Globus pallidus (tissue), 1 donor: ENCODE measurements at places on chromosomes 11 and 22.

DNA sequence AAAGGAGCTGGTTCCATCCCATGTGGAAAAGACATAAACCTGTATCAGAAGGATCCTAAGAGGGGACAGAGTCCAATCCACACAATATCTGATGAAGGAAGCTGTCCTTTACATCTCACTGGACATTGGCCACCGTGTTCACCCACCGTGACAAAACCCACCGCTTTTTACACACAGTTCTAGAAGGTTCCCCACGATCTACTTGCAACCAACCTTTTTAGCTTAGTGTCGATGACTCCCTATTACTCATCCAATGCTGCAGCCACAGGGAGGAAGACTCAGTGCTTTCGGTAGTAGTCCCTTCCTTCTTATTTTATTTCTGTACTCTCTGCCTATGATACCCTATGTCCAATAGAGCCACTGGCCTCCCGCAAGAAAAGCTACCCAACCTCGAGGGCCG lies 65.4 kb downstream of the MAPK1 start:
- no peak for DNase-seq

DNA sequence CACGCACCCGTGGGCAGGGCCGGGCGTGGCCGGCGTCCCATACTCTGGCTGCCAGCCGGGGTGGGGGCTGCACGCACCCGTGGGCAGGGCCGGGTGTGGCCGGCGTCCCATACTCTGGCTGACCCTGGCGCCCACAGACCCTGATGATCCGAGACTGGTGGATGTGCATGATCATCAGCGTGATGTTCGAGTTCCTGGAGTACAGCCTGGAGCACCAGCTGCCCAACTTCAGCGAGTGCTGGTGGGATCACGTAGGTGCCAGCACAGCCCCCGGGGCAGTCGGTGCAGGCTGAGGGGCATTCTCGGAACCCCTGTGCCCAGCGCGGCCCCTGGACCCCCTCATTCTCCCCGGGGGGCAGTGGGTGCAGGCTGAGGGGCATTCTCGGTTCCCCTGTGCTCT lies 19.0 kb downstream of the RNH1 start:
- DNase-seq: no peak

DNA sequence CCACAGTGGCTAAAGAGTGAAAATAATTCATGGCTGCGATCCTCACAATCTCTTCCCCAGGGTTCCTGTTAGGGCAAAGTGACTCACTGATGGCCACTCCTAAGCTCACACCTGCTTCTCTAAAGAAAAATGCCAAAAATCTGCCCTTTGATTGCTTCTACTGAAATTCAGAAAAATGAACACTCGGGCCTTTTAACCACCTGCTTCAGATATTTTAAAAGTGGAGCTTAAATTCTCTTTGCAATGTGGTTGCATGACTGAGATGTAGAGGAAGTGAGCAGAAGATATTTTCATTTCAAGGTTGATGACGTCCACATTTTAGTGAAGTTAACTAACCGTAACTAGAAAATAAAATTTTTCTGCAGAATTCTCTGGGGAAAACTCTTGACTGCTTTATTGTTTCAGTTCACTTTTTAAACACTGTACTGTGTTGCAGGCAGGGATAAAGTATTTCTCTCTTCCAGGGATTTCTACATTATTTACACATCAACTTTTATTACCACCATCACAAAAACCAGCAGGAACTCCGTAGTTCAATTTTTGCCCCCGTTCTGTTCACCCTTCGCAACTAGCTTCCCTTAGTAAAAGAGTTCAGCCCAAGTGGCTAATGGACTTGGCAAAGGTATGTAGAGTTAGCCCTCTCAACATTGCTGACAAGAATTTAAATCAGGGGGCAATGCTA lies 8.5 kb downstream of the RAB30 start:
- DNase-seq: no peak

- no peak for DNase-seq
These were observed 35.5 kb upstream of the GAB4 start for GRCh38 chr22:17043521-17043920.

DNA sequence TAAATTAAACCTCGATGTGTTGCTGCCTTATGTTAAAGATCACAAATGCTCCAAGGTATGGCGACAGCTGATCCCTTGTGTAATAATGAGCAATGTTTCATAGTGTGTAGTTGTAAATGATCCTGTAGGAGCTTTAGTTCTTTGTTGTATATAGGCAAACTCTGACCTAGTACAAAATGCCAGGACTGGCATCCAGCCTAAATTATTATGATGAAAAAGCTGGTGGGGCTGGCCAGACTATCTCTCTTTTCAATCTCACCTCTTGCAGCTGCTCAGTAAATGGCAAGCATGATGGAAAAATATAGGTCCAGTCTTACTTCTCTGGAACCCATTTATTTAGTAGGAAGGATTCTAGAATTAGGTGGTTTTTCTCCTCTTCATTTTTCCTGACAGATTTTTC lies 345.1 kb upstream of the C11orf87 start:
- DNase-seq: no peak

DNA sequence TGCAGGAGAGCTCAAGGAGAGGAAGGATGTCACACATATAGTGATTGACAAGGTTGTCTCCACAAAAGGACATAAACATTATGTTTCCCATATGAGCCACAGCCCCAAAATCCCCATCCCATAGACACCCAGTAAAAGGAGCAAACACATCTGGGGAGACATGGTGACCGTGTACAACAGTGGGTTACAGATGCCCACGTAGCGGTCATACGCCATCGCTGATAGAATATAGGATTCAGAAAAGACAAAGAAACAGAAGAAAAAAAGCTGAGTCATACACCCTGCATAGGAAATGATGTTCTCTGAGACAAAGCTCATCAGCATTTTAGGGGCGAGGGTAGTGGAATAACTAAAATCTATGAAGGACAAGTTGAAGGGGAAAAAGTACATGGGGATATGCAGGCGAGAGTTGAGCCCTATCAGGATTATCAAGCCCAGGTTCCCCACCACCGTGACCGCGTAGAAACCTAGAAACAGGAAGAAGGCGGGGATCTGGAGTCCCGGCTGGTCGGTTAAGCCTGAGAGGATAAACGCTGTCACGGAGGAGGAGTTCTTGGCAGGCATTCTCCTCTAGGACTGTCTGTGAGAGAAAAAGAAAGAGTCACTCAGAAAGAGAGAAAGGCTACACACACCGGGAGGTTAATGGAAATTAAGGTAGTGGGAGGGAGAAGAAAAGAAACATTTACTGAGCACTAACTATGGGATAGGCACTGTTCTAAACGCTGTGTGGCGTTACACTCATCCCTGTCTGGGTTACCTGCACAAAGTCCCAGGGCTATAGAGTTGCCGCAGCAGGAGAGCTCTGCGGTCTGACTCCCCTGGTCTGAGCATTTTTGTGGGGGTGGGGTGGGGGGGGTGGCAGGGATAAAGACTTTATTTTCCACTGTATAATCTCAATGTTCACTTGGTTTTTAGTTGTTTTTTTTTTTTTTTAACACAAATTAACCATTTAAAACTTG lies 36.1 kb upstream of the OR8B8 start:
- no peak for DNase-seq

- DNase-seq: no peak
These were observed 11.8 kb downstream of the EMSY start for GRCh38 chr11:76456571-76456970.

DNA sequence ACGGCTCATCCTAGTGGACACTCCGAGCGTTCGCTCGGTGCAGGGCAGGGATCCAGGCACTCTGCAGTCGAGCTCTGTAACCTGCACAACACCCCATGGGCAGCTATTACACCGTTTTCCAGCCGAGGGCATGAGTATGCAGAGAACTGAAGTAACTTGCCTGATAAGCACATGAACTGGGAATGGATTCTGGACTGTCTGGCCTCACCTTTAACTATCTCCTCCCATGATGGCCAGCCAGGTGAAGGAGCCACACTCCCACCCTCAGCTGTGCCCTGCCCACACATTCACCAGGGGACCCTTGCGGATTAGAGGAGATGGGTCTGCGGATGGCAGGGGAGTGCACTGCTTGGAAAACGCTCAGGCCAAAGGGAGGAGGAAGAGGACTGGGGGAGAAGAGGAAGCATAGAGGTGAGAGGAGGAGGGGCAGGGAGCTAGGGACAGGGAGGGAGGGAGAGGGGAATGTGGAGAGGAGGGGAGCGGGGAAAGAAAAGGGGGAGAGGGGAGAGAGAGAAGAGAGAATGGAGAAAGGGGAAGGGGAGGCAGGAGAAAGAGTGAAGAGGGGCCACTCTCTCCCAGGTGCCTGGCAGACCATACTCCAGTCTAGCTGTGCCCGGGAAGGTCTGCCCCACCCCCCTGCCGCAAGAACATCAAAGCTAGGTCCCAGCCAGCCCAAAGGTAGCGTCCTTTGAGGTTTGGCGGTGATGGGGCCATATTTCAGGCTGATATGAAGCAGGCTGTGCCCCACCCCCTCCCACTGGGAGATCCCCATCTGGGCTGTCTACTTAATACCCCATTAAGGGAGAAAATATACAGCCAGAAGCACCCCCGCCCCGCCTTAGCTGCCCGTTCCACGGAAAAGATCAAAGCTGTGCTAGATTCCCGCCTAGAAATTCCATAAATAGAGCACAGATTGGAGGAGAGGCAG lies 33.2 kb upstream of the TCF20 start:
- no peak for DNase-seq

GRCh38 chr22:48256041-48256739 lies 1493.7 kb downstream of the TBC1D22A start:
- no peak for DNase-seq

DNA sequence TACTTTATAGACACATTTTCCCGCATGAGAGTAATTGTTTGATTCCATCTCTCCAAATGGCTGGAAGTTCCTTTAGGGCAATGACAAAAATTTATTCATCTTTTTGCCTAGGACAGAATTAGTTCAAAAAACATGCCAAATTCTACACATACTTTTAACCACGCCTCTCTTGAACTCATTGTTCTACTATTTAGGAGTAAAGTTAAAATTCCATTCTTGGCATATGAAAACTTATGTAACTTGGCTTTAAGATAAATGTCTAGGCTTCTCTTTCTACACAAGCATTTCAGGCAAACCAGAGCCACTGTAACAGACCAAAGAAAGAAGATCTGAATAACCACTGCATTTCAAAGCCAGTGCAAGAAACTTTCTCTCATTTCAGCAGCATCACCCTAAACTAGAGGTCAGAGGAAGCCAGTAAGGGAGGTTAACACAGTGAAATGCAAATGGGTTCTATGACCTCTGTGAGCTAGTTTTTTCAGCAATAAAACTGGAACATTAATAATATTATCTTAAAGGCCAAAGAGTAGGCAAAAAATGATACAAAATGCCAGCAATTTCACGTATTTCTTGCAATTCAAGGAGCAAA lies 73.0 kb downstream of the RSF1 start:
- no peak for DNase-seq

DNA sequence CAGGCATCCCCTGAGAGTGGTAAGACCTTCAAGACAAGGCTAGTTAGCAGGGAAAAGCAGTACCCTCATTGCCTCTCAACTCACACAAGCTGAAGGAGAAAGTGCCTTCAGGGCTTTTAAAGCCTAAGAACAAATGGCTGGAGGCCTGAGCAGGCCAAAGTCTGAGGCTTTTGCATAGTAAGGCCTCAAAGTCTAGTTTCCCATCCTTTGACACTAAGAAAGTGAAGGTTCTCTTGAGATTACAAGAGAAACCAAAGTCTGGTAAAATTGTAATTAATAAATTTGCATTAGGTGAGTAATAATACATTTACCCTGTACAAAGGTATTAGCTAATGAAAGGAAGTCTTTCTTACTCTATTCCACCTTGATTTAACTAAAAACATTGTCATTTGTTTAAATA lies 47.0 kb upstream of the CCDC89 start:
- no peak for DNase-seq

- DNase-seq: no peak
These were observed 15.1 kb downstream of the APOL2 start for GRCh38 chr22:36224245-36224644.

GRCh38 chr11:115920092-115920461 lies 415.9 kb upstream of the CADM1 start:
- no peak for DNase-seq

- DNase-seq: no peak
These were observed 235.9 kb downstream of the TBC1D22A start for GRCh38 chr22:46998331-46998730.

- no peak for DNase-seq
These were observed 21.2 kb downstream of the LIF start for GRCh38 chr22:30225220-30225927.

DNA sequence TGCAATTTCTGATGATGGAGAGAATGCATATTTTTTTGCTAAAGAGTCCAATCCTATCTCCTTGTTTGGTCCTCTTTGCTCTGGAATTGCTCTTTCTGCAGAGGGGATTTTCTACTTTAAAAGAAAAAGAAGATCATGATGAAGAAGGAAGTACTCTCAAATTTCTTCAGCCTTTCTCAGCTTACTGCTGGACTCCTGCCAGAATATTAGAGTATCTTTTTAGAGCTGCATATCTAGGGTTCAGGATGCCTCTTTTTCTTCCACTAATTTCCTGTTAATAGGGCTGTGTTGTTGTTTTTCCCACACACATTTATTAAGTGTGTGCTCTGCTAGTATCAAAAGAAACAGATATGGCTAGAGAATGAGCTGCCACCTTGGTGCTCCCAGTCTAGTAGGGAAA lies 18.2 kb downstream of the UBASH3B start:
- no peak for DNase-seq

DNA sequence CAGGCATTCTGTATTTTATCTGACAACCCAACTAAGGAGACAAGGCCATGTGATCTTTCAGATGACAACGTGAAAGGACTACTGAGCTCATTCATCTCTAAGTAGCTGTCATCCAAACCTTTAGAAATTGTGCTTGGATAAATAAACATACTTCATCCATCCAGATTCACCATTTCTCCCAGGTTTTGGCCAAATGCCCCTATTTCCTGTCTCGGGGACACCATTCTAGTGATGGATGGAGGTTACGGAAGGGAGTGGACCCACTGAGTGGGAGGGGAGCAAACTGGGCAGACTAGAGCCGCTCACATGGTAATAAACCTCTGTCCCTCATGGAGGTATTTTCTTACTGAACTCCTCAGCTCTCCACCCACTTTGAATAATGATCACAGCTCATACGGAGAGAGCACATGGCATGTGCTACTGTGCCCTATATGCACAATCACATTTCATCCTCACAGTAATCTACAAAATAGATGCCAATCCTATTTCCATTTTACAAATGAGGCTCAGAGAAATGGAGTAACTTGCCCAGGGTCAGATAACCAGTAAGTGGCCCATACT lies 114.4 kb downstream of the SLC1A2 start:
- DNase-seq: no peak

DNA sequence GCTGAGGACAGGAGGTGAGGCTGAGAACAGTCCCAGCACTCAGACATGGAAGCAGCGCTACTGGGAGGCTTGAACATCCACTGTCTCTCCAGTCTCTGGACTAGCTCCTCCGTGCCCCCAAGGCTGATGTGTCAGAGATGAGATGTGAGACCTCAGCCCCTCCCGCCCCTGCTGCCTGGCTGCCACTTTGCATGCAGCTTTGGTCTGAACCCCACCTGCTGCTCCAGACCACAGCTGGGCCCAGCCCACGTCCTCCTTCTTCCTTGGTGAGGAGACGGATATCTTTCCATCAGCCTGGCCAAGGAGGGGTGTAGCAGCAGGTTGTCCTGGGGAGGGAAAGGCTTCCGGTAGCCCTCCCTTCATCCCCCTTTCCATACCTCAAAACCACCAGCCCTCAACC lies 148.0 kb upstream of the B3GAT1 start:
- no peak for DNase-seq
